Subcutaneous preadipocyte (primary cell): ENCODE measurements at places on chromosomes 13 and 19. TPM values are rescaled to one million over a fixed set of nuclear protein-coding genes. Genes with fewer than 3 reads are reported as not detected.

HAUS8 gene
- 3.3 and 6.3 TPM in 2 replicates for total RNA-seq

CELF5 gene
- under 0.01 and 0.39 TPM in 2 replicates for total RNA-seq

CAMSAP3 gene
- total RNA-seq, result not detected in 2 replicates

PRKACA gene
- total RNA-seq, result 54.7 and 57.7 TPM in 2 replicates

SHISA2 gene
- 0.39 TPM in 1 of 2 replicates, not detected in the other for total RNA-seq

PRTN3 gene
- not detected in 2 replicates for total RNA-seq

OR7C1 gene
- total RNA-seq, result not detected in 2 replicates

PLEKHG2 gene
- total RNA-seq, result 9.2 and 15.4 TPM in 2 replicates

PLVAP gene
- not detected in 2 replicates for total RNA-seq

MIA gene
- 0.37 TPM in 1 of 2 replicates, not detected in the other for total RNA-seq

ERCC5 gene
- total RNA-seq, result 63.1 and 69.4 TPM in 2 replicates
